H9 (cell line): ENCODE measurements at places on chromosomes 2 and 18.

GRCh38 chr2:220579452-220579851, 952.0 kb downstream of the SLC4A3 start:
- no peak for DNase-seq

DNA sequence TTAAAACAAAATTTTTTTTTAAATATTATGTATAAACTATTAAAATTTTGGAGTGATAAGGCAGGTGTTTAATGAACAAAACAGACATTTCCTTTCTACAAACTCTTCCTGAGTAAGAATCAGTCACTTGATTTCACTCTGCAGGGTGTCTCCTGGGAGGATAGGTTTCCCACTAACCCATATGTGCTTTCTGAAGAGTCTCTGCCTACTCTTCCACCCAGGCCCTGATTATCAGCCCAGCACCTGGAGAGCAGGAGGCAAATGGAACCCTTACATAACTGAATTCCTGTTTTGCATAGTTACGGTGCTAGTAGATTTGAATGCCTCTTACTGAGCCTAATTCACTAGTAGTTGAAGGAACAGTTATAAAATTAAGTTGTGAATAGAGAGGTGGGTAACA, 1718.6 kb downstream of the SUCLG1 start:
- DNase-seq = no peak

- no peak for DNase-seq
Observed at GRCh38 chr18:8752329-8752728, 47.0 kb downstream of the MTCL1 start.

GRCh38 chr2:113888641-113889470, 1.0 kb upstream of the ACTR3 start:
- no peak for DNase-seq

GRCh38 chr2:113915082-113915819, 25.4 kb downstream of the ACTR3 start:
- DNase-seq = no peak
